ENCODE measurements at places on chromosomes 6 and 20. TPM values are rescaled to one million over a fixed set of nuclear protein-coding genes. Genes with fewer than 3 reads are reported as not detected.

PRDM13 gene
- not detected for total RNA-seq

- no peak for DNase-seq
These were observed 26.2 kb downstream of the TMEM170B start for GRCh38 chr6:11563793-11564192.

DNA sequence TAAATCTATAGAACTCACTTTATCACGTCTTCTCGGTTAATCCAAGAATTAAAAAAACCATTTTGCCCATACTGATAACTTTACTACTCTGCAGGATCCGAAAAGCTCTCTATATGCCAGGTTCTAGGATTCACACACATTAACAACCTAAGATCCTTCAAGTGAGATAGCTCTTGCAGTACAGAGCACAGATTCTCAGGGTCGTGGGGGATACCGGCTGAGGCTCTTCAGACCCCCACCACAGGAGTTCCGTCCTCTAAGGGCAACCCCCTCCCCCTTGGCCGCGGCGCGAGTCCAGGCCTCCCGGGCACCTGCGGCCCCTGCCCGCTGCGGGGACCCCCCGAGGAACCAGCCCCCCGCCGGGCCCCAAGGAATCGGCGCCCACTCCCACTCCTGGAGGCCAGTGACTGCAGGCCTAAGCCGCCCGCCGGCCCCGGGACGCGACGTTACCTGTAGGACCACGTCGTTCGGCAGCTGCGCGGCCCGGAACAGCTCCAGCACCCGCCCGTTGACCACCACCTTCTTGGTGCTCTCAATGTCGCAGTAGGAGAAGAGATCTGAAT, 892 bp downstream of the REPS1 start:
- no peak for DNase-seq

F13A1 gene
- total RNA-seq, result 5.4 TPM

DNA sequence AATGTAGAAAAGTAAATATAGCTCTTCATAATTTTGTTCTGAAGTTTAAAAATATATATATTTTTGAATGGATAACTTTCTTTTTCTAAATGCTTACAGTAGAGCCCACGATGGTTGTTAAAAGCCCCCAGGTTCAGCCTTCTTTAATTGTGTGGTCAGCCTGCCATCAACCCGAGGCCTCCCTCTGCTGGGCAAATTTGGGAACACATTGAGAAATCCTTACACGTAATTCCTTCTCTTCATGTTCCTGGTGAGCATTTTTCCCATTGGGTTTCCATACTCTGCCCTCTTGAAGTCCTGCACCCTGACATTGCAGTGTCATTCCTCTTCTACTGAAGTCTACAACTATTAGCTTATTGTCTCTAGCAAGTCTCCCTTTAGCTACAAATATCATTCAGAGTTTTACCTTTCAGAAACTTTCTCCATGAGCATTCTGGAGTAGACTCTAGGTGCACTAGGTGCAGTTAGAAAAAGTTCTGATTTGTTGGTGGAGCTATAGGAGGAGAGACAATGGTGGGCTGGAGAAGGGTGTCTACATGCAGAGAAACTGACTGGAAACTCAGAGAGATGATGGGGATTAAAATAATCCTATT, 40.6 kb downstream of the TRIM38 start:
- no peak for DNase-seq

- no peak for DNase-seq
These were observed 116.0 kb upstream of the CITED2 start for GRCh38 chr6:139490482-139490881.

GRCh38 chr6:127520066-127520465, 931 bp upstream of the MTCL3 start:
- DNase-seq, result no peak

DNA sequence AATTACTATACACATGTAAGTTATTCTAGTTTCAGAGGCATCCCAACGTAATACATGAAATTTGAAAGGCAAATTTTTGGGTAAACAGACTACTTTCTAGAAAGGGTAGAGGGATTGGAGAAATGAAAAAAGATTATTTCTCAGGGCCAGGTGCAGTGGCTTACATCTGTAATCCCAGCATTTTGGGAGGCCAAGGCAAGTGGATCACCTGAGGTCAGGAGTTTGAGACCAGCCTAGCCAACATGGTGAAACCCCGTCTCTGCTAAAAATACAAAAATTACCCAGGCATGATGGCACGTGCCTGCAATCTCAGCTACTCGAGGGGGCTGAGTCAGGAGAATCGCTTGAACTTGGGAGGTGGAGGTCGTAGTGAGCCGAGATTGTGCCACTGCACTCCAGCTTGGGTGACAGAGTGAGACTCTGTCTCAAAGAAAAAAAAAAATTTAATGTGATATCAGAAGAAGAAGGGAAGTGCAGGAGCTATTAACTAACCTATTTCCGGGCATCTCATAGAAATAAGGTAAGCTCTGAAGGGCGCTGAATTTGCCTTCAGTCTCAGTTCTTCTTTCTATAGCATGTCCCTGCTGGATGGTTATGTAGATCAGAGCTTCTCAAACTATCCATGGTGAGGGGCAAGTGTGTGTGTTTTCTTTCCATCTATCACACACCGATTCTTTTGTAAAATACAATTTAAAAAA, 100.3 kb upstream of the MTHFD1L start:
- no peak for DNase-seq

ACTL10 gene
- total RNA-seq, result 2.2 TPM

DNA sequence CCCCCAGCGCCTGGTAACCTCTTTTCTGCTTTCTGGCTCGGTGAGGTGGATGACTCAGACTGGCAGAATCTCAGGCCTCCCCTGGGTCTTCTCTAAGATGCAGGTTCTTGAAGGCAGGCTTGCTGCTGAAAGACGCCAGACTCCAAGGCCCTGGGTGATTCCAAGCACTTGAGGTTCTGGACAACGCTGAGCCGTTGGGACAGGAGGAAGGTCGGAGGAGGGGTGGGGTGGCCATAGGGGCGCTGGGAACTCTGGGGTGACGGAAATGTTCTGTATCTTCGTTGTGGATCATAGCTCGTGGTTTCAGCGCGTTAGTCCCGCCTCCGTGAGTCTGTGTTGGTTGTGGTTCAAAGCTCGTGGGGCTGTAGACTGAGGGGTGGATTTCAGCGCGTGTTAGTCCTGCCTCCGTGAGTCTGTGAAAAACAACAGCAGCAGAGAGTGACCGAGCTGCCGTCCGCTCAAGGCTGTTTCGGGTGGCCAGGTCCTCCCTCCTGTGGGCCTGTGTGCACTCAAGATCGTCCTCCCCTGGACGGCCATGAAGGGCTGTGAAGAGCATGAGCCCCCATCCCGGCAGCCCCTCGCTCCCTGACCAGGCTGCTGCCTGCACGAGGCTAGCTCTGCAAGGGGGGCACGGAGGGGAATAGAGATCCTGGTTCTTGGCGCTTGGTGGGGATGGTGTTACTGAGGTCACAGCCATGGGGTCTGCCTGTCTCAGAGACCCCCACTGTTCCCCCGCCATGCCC, 7.7 kb downstream of the NTSR1 start:
- no peak for DNase-seq

CGA gene
- total RNA-seq, result not detected

DNA sequence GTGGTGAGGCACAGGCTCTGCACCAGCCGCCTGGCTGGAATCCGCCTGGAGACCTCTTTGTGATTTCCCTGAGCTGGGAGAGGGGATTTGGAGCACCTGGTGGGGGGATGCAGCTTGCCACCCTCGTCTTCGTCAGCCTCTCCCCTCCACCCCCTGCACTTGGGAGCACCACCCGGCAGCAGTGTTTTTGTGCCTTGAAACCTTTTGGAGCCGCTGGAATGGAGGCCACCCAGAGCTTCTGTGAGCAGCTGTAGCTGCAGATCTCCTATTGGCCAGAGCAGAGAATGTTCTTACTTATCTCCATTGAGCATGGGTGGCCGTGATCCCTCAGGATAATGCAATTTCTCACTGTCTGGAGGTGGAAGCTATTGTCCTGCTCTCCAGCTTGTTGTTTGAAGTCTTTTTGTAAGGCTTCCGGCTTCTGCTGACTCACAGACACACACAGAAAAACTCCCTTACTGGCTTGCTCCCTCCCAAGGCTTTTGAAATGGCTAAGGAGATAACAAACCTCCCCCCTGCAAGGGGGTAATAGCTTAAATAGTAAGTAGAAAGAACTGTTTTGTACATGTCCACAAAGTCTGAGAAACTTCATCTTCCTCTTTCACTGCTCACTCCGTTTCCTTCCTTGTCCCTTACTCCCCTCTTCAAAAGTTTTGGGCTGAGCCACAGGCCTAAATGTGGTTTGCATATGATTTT, 271.2 kb downstream of the PRL start:
- DNase-seq, result no peak

DNA sequence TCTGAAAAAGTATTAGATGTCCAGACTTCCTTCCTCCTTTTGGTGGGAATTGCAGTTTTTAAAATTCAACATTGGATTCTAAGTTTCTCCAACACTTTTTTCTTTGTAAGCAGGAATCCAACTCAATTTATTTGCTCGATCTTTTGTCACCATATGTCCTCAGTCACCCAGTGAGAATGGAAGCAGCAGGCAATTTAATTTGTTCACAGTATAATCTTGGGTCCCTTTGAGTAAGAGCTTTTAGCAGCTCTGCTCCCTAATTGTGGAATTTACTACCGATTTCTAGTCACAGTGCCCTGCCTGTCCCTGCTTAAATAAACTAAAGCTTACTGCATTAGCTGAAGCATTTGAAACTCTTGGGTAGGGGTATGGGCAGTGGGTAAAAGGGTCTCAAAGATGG, 98.6 kb downstream of the BTBD3 start:
- no peak for DNase-seq

GRCh38 chr6:105804000-105804399, 282.1 kb upstream of the PRDM1 start:
- no peak for DNase-seq

- peak; percentile 99 for DNase-seq
These were observed 70.2 kb downstream of the HFE start for GRCh38 chr6:26157251-26158075.

WFDC2 gene
- total RNA-seq, result 53.3 TPM

CD24 gene
- 1,068 TPM for total RNA-seq

DNA sequence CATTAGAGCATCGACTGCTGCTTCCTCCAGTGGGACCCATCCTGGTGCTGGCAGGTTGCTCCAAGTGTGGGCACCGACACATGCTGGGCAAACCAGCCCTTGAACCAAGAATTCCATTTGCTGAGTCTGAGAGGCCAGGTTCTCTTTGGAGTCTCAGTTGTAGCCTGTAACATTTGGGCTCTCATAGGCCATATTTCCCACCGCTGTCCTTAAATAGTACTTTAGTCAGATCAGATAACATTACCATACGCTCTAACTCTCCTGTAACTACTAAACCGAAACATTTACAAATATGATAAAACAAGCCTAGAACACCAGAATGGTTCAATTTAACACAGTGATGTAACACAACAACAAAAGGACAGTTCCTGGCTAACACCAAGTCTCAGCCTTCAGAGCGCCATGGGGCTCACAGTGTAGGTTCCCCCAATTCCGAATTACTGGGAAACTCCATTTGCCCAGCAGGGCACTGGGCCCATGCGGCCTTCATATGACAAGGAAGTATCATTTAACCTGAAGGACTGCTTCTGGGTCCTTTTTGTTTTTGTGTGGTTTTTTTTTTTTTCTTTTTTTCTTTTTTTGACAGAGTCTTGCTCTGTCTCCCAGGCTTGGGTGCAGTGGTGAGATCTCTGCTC, 28.4 kb upstream of the CD93 start:
- no peak for DNase-seq

- DNase-seq, result no peak
These were observed 16.4 kb downstream of the CASS4 start for GRCh38 chr20:56428410-56428809.

DNA sequence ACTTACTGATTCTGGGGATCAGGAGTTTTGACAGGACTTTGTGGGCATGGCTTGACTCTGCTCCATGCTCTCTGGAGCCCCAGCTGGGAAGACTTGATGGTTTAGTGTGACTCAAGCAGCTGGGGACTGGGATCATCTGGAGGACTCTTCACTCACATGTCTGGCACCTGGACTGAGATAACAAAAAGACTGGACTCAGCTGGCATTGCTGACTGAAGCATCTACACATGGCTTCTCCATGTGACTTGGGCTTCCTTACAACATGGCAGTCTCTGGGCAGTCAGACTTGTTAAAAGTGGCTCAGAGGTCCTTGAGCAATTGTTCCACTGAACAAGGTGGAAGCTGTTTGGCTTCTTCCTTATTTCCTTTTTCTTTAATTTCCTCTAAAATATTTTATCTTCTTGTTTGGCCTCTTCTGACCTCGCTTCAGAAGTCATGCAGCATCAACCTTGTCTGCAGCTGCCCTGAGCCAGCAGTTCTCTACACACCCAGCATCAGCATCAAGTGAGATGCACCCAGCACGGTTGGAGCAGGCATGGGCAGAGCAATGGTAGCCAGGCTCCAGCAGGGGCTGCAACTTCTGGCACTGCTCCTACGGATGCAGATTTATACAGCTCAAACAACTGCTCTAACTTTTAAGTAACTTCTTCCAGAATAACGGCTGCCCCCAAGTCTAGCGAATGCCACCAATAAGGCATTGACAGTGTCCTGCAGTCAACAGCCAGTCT, 5.6 kb upstream of the HM13 start:
- DNase-seq, result no peak

DNA sequence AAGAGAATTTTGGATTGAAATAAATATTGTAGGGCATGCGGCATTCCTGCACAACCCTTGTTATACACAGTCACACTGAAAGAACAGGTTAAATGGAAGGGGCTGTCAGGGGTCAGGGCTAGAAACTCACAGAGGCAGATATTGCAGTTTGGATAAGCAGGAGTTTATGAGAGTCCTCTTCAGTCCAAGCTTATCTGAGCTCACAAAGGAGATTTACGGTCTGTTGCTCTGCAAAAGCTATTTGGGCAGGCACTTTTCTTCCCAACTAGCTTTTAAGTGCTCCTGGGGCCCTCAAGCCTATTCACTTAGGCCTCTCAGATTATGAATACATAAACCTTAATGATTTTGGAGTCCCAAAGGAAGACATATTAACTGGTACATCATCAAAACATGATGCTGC, 156.2 kb downstream of the SOX4 start:
- DNase-seq, result no peak

DNA sequence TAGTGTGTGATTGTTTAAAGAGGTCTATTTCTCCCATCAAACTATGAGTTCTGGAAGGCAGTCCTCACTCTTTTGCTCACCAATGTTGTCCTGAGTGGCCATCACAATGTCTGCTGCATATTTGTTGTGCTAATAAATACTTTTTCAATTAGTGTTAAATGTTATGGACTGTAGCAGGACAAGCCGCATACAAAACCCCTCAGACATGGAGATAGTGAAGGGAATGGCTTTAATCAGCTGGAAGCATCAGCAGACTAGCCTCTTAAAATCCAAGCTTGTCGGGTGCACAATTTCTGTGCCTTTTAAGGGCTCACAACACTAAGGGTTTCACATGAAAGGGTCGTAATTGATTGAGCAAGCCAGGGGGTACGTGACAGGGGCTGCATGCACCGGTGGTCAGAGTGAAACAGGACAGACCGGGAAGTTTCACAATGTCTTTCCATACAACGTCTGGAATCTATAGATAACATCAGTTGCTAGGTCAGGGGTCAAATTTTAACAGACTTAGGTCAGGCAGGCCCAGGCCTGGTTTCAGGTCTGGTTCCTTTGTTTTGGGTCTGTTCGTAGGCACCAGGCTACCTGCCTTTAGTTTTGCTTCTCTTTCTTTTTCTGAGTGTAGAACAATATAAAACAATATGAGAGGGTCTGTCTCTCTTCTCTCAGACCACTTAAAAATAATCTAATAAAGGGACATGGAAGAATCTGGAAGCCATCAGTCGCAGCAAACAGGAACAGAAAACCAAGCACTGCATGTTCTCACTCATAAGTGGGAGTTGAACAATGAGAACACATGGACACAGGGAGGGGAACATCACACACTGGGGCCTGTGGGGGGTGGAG, 327.6 kb upstream of the HTR1E start:
- DNase-seq, result no peak

TSHZ2 gene
- 0.06 TPM for total RNA-seq

GRCh38 chr6:31737315-31737990, 1.1 kb upstream of the CLIC1 start:
- no peak for DNase-seq

Measured in epithelial cell of proximal tubule (primary cell).